Pancreas (tissue), 10 donors: ENCODE measurements at places on chromosomes 5 and 9. TPM values are rescaled to one million over a fixed set of nuclear protein-coding genes. Genes with fewer than 3 reads are reported as not detected.

DNA sequence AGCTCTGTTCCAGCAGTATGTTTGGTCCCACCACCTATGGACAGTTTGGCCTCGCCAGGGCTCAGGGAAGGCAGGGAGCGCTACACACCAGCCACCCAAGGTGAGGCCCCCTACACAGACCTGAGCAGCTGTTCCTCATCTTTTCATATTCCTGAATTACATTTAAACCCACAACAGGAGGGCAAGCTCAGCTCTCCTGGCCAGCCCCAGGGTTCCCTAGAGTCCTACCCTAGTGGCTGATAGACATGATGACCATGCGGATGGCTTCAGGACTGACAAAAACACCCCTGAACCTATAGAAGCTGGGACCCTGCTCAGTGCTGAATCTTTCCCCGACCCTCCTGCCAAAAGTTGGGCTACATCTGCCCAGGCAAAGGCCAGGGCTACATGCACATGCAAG, 6.7 kb upstream of the FOXE1 start:
- DNase-seq, result no peak

DNA sequence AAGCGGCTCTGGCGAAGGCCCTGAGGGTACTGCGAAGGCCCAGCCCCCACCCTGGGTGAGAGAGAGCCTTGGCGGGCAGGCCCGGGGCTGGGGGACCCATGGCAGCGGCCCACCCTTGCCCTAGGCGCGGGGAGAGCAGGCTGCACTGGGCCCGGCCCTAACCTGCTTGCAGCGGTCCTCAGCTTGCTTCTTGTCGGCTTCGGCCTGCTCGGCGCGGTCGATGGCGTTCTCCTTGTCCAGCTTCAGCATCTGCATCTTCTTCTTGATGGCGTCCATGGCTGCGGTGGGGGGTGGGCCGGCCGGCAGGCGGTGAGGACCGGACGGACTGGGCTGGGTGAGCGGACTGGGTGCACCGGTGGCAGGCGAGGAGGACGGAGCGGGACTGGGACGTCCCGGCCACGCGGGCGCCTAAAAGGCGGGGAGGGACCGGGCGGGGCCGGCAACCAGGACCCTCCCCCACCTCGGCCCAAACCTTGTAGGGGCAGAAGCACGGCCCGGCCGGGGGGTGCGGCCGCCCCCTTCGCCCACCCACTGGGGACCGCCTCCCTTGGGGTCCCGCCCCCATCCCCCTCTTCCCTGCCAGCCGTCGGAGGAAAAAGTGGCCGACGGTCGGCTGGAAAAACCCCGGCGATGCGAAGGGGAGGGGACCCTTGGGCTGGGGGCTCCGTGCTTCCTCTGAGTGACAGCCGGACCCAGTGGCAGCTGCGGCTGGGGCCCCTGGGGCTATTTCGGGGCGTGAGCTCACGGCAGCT, at the start of gene TPM2:
Gene TPM2, minus strand, starts transcription at position 384 of the 752 bp plus-strand sequence. Its CDS starts 108 bp downstream, at position 276.
- no peak for DNase-seq

- peak; percentile 50 for DNase-seq
Observed at GRCh38 chr5:167952278-167952995, 339.0 kb upstream of the WWC1 start.

- no peak for DNase-seq
Observed at GRCh38 chr5:132751444-132751843, 4.2 kb downstream of the CCNI2 start.

DNA sequence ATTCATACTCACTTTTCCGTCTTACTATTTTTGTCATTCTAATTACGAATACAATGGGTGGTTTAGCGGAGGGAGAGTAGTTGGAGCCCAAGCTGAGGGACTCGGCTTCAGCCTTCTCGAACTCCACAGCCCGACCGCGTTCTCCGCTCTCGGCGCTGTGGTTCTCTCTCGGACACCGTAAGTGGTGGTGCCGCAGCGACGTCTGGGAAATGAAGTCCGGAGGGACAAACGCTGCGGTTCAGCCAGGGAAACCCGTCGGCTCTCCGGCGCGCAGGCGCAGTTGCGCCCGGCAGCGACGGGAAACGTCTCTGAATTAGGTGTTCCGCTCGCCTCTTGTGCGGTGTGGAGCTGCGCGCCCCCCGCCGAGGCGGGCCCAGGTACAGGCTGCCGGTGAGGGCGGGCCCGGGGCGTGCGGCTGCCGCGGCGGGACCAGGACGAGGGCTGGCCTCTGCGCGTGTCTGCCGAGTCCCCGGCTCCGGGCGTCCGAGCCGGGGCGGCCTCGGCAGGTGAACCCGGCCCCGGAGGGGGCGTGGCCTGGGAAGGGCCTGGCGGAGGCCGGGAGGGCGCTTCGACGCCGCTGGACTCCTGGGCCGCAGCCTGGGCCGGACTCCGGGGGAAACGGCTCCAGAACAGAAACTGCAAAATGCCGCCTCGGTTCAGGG, at the start of gene ZNF879:
Gene ZNF879, plus strand, starts transcription at position 277 of the 662 bp plus-strand sequence. CDS start 1,201 bp downstream, outside the sequence.
- DNase-seq, result peak; percentile 98

GRCh38 chr9:37444890-37445289, 20.4 kb downstream of the ZBTB5 start:
- DNase-seq, result no peak

DNA sequence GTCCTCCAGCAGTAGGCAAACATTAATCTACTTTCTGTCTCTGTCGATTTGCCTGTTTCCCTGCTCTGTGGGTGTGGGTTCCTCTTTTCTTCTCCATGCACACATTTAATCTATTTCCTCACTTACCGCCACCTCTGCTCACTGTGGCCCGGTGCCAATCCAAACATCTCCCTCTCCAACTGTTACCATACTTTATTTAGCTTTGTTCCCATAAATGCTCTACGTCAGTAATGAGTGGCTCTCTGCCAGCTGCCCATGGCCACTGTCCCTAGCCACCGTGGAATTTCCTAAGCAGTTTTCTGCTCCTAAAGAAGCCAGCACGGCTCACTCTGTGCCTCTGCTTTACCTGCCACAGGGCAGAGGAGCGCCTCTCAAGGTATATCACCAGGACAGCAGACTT, 19.5 kb upstream of the GOLPH3 start:
- DNase-seq, result peak; percentile 93

GRCh38 chr5:75721573-75721972, 4.3 kb upstream of the POC5 start:
- no peak for DNase-seq

DNA sequence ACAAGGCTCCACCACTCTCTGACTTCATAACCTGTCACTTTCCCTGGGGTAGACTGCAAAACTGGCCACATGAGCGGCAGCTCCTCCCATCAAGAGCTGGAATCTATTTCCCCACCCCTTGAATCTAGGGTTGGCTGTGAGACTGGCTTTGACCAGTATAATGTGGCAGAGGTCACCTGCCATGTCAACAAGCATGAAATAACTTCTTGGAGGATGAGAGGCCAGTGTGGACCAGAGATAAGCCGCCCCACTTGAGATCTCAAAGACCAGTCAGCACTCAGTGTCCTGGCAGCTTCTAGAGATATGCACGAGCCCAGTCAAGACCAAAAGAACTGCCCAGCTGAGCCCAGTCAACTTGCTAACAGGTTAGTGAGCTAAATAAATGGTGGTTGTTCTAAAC, 59.0 kb downstream of the MARCHF11 start:
- DNase-seq, result no peak

Gene GABRA1
- polyA plus RNA-seq, result not detected

Gene BTNL8
- 0.31 TPM for polyA plus RNA-seq

Gene TAF11L10
- polyA plus RNA-seq, result not detected
